ENCODE measurements at places on chromosomes 7 and 10.

GRCh38 chr7:79620291-79620690 is 166.8 kb upstream of the MAGI2 start:
- DNase-seq = no peak

GRCh38 chr10:116715341-116715740 is 27.0 kb downstream of the HSPA12A start:
- no peak for DNase-seq

- no peak for DNase-seq
Measured at GRCh38 chr10:114749510-114749909, 72.1 kb upstream of the FHIP2A start.

DNA sequence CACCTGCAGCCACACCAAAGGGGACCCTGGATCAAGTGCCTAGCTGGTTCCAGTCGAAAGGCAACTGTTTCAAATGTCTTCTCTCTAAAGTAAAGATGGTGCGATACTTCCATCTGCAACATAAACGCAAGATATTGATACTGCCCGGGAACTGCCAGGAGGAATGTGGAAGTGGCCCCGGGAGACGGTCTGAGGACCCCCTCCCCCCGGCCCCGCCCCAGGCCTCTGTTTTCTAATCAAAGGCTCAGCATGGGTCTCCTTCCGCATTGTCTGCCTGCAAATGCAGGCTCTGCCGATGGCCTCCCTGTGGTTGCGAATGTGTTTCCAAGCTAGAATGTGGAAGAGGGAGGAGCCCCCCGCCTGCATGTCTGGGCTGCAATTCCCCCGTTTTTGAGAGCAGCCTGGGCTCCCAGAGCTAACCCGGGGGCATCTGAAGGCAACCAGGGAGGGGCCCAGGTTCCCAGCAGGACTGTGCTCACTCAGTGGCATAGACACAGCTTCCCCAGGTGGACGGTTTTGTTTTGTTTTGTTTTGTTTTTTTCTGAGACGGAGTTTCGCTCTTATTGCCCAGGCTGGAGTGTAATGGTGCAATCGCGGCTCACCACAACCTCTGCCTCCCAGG is 223.9 kb upstream of the PPP2R2D start:
- no peak for DNase-seq

DNA sequence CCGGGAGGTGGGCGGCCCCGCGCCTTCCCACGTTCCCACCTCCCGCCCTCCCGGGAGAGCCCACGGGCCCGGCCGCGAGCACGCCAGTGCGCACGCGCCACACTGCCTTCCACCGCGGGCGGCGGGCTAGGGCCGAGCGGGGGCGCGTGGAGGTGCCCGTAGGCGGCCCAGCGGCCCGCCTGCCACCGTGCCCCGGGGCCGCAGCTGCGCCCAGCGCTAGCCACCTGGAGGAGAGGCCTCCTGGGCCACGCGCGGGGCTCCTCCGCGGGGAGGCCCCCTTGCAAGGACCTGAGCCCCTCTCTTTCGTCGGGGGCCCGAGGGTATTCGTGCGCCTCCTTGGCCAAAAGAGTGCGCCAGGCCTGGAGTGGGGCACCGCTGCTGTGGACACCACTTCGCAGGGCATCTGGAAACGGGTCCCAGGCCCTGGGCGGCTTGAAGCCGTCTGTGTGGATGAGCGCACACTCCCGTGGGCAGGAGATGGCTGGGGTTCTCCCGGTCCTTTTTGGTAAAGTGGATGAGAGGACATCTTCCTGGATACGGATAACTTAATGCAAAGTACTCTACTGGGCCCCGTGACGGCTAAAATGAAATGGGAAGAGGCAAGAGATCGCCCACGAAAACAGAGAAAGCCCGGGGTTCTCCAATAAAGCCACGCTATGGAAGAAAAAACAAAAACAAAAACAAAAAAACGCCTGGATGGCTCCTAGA is 9.0 kb upstream of the EBF3 start:
- DNase-seq = no peak

- DNase-seq = no peak
Measured at GRCh38 chr10:128776673-128777252, 650.5 kb upstream of the MKI67 start.

- DNase-seq = no peak
Measured at GRCh38 chr7:18960725-18961124, 156.7 kb downstream of the TWIST1 start.

- no peak for DNase-seq
Measured at GRCh38 chr10:105950410-105950809, 1214.1 kb downstream of the SORCS1 start.
